ENCODE measurements at places on chromosomes 3 and 15.

- no peak for DNase-seq
Measured at GRCh38 chr3:128749035-128749434, 23.1 kb downstream of the RAB7A start.

DNA sequence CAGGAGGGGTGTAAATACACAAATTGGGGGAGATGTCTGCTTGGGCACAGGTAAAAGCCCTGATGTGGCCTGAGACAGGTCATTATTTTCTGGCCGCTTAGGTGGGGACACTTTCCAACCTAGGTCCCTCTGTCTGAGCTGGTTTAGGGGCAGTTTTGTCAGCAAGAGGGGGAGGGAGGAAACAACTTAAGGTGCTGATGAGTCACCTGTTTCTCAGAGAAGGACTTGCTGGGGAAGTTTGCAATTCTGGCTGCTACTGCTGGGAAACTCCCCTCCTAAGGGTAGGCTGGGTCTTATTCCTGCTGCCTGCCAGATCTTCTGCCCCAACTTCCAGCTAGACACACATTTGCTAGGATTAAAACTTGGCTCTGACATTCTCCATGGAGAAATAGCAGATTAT, 4.8 kb upstream of the RHOV start:
- DNase-seq: no peak

GRCh38 chr15:41774882-41775417, 666 bp downstream of the MAPKBP1 start:
- DNase-seq: no peak

DNA sequence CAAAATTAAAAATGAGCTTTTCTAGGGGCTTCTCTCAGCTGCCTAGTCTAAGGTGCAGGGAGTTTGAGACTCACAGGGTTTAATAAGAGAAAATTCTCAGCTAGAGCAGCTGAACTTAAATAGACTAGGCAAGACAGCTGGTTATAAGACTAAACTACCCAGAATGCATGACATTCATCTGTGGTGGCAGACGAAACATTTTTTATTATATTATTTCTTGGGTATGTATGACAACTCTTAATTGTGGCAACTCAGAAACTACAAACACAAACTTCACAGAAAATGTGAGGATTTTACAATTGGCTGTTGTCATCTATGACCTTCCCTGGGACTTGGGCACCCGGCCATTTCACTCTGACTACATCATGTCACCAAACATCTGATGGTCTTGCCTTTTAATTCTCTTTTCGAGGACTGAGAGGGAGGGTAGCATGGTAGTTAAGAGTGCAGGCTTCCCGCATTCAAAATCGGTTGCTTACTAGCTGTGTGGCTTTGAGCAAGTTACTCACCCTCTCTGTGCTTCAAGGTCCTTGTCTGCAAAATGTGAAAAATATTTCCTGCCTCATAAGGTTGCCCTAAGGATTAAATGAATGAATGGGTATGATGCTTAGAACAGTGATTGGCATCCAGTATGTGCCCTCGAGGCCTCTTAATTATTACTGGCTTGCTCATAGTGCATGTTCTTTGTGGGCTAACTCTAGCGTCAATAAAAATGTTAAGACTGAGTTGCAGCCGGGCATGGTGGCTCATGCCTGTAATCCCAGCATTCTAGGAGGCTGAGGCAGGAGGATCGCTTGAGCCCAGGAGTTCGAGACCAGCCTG, 984 bp downstream of the CCR5 start:
- DNase-seq: no peak

DNA sequence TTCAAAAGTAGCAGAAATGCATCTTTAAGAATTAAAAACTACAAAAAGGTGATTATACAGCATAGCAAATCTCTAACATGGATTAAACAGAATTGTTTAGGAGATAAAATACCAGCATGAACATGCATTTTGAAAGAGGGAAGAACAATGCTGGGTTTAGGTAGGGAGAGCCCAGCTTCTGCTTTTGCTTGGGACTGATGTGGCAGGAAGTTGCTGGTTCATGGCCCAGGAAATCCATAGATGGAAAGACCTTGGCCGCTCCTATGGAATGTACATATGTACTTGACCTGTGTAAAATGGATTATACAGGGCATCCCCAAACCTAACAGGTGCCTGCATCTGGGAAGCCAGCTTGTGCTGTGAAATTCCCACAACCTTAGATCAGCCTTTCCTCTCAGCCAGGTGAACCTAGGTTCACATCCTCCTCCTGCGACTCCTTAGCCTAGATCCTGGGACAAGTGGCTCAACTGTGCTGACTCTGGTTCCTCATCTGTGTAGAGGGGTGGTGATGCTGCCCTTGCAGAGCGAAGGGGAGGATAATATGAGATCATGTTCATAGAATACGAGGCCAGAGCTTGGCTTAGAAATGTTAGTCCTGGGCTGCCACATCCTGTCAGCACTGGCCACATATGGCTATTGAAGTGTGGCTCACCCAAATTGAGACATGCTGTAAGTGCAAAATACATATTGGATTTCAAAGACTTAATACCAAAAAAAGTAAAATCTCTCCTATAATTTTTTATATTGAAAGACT, 47.0 kb upstream of the PLXNA1 start:
- DNase-seq: peak; percentile 14

All from HL-60 (cell line).